ENCODE measurements at places on chromosomes 13 and 19.

DNA sequence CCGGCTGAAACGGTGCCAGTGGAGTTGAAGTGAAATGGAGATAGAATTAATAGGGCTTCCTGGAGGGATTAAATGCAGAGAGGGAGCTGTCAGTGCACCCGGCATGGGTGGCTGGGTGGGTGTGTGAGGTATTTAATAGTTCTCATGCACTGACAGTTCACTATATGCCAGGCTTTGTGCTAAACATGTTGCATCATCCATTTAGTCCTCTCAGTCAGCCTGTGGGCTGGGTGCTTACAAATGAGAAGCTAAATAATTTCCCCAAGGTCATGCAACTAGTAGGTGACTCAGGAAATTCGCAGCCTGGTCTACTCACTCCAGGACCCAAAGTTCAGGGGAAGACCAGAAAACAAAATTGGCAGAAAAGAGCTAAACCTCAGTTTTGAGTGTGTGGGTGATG lies 63.5 kb upstream of the SPATA13 start:
- DNase-seq = no peak

DNA sequence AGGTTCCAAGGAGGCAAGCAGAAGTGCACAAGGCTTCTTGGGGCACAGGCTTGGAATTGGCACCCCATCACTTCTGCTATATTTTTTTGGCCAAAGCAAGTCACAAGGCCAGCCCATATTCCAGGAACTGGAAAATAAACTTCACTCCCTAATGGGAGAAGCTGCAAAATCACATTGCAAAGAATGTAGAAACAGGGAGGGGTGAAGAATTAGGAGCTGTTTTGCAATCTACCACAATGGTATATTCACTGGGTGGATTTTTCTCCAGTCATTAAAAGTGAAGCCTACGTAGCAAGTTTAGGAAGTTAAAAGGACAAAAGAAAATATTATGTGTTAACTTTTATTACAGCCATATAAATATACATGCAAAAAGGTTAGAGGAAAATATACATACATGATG lies 464.8 kb downstream of the COG6 start:
- no peak for DNase-seq

DNA sequence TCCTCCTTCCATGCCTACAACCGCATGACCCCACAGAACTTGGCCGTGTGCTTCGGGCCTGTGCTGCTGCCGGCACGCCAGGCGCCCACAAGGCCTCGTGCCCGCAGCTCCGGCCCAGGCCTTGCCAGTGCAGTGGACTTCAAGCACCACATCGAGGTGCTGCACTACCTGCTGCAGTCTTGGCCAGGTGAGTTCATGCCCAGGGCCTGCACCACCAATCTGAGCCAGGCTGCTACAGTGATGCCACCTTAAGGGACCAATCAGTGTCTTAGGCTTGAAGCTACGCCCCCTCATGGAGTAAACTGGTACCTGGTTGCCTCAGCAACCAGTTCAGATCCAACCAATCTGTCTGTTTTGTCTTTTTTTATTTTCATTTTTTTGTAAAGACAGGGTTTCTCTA lies 5.2 kb downstream of the SYDE1 start:
- no peak for DNase-seq

DNA sequence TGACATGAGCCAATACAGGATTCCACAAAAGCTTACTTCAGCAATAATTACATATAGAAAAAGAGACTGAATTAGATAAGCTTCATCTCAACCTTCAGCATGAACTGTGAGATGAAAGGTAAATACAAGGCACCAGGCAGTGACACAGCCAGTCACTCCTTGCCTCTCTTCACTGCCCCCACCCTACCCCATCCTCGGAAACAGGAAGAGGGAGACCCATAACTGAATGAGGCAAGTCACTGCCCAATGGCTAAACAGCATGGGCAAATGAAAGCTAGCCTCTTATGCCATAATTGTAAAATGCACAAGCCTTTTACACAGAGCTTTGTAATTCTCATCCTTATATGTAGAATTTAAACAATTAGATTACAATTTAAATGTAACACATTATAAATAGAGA lies 1.7 kb downstream of the ZNF160 start:
- DNase-seq = no peak

DNA sequence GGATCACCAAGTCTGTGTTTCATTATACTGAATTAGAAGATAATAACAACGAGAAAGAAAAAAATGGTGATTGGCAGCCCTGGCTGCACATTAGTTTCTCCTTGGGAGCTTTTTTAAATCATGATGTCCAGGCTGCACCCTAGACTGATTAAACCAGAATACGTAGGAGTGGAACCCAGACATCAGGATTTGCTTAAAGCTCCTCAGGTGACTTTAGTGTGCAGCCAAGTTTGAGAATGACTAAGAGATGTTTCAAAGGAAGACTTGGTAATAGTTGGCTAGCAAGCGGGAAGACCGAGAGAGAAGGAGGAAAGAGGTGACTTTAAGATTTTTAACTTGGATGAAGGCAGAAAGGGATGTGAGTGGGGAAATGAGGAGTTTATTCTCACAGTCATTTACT lies 71.4 kb upstream of the SERP2 start:
- peak; percentile 87 for DNase-seq

- DNase-seq = no peak
Observed at GRCh38 chr19:19649580-19649995, 6.1 kb upstream of the GMIP start.

DNA sequence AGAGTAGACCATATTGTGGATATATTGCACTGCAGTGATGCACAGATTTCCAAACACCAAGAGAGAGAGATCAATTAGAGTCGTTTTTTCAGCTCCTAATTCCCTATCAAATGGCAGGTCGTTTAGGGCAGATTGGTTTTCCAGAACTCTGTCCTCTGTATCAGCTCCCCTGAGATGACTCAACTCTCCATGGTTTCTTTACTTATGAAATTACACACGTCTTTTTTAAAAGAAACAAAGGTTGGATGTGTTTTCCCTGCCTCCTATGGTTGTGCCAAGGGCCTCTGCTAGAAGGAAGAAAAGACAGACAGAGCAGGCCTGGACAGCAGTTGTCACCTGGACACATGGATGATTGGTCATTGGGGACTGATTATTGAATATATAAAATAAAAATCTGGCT lies 478.1 kb upstream of the NBEA start:
- no peak for DNase-seq

DNA sequence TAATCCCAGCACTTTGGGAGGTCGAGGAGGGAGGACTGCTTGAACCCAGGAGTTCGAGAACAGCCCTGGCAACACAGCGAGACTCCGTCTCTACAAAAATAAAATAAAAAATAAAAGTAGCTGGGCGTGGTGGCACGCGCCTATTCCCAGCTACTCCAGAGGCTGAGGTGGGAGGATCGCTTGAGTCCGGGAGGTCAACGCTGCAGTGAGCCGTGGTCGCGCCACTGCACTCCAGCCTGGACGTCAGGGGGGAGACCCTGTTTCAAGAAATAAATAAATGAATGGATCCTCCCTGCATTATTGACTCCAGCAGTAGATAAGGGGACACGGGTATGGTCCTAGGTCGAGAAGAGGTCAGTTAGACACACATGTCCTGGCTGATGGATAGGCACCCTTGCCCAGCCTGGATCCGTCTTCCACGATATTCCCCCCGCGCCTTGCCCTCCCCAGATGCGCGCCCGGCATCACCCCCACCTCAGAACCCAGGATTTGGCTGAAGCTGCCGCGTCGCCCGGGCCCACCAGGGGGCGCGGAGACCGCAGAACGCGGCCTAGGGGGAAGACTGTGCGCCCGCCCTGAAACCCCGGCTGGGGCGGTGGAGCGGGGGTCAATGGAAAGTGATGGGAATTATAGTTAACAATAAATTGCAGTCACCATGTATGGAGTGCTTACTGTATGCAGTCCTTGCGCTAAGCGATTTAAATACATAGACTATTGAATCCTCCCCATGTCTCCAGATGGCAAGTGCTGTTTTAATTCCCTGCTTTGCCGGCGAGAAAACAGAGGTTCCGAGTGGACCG lies 2.1 kb upstream of the HOOK2 start:
- DNase-seq = peak; percentile 31

DNA sequence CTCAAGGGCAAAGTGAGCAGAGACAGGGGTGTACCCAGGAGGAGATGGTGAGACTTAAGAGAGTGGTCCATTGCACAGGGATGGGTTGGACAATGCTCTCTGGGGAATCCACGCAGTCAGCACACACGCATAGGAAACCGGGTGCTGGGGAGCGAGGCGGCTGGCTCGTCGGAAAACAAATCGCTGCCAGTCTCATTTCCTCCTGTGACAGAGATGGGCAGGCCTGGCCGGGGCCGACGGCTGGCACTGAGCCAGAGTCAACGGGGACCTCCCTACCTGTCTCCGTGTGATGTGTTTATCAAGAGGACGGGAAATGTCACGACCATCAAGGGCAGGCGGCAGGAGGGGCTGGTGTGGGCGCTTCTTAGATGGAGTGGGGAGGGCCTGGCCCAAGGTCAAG lies 27.3 kb downstream of the PTPRS start:
- no peak for DNase-seq

GRCh38 chr13:45623516-45624090 lies 8.1 kb upstream of the ERICH6B start:
- DNase-seq = peak; percentile 14

DNA sequence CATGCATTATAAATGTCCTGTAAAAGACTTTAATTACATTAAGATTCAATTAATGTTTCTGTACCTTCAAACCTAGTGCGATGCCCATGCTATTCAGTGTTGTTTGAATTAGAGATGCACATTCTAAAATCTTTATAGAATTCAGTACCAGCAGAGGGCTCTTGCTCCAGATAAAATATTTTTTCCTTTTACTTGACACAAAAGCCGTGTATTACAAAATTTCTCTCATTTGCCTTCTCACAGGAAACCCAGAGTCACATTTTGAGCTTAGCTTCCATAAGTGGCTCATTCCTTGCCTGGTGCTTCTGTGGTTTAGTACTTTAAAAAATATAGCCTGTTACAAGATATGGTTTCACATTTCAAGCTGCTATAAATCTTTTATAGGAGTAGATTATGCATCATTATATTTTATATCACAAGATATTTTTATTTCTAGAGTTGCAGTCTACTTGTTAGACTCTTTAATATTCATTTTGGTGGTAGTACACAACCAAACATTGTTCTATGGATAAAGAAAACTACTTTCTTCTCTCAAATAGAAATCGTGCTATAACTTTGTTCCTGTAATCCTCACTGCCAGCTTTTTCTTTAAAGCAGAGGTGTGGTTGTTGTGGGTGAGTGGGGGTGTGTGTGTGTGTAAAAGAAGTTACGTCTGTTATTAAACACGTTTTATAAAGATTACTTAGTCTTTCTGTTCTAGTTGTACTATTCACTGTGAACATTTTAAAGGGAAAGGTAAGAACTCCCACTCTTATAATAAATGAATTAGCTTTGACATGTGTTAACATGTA lies 101.4 kb downstream of the RNF17 start:
- no peak for DNase-seq

Measured in NCI-H526 treated with DMSO at 0.1 percent for 48 hours (cell line).